ENCODE measurements at places on chromosomes 16 and 17.

DNA sequence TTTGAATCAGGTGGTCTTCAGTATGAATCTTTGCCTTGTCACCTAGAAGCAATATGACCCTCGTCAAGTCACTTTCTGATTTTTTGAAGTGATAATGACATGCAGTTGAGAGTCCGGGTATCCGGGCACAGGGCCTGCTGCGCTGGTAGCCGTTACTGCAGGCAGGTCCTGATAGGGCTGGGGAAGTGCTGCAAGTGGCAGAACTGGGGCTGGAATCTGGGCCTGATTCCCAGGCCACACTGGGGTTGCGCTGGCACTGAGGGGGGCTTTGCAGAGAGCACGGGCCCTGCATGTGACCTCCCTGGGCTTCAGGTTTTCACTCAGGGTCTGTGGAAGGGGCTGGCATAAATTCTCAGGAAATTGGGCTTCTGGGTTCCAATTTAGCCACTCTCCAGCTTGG is 3.0 kb downstream of the PPP4C start:
- H3K4me3 ChIP-seq, result no peak overlapping the region
- peaks cover 53% of the 10 kb centered on the region for H3K36me3 ChIP-seq
- H3K27ac ChIP-seq, result no peak overlapping the region
- no peak for DNase-seq
- peaks cover 4% of the 10 kb centered on the region for H3K4me1 ChIP-seq
- H3K27me3 ChIP-seq, result no peaks in the 10 kb centered on the region

GRCh38 chr17:75032720-75033280 is 14.0 kb downstream of the ATP5PD start:
- H3K4me3 ChIP-seq, result no peak overlapping the region
- no peak overlapping the region for H3K27ac ChIP-seq
- DNase-seq, result peak; percentile 18
- no peaks in the 10 kb centered on the region for H3K27me3 ChIP-seq

- peak; percentile 97 for DNase-seq
- peaks cover 55% of the 10 kb centered on the region for H3K4me1 ChIP-seq
- H3K36me3 ChIP-seq, result peaks cover 8% of the 10 kb centered on the region
- peak overlapping the region; percentile 77 for H3K27ac ChIP-seq
- H3K27me3 ChIP-seq, result no peaks in the 10 kb centered on the region
Measured at GRCh38 chr17:81037026-81037797, 2.3 kb downstream of the BAIAP2 start.

GRCh38 chr17:50308666-50309065 is 34.4 kb downstream of the TMEM92 start:
- no peaks in the 10 kb centered on the region for H3K4me1 ChIP-seq
- no peaks in the 10 kb centered on the region for H3K27me3 ChIP-seq
- no peak for DNase-seq
- H3K27ac ChIP-seq, result no peak overlapping the region

DNA sequence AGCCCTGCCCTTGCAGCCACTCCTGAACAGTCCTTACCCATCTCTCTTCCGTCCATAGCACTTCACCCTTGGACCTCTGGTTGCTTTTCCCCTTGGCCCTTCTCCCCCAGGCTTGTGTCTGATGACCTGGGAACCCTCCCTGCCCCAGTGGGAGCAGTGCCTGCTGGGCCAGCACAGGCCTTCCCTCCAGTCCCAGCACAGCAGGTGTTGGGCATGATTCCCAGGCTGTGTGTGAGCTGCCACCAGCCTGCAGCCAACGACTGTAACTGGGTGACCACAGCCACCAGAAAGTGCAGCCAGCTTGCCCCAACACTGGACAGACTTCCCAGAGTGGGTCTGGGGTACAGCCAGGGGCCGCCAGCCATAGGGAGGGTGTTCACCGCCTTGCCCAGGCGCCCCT is 30.0 kb downstream of the CRAMP1 start:
- peaks cover 2% of the 10 kb centered on the region for H3K4me1 ChIP-seq
- no peak overlapping the region for H3K4me3 ChIP-seq
- peaks cover 56% of the 10 kb centered on the region for H3K36me3 ChIP-seq
- H3K27me3 ChIP-seq, result no peaks in the 10 kb centered on the region
- H3K27ac ChIP-seq, result no peak overlapping the region

GRCh38 chr17:50758989-50759544 is 8.3 kb downstream of the ANKRD40CL start:
- H3K27me3 ChIP-seq, result no peaks in the 10 kb centered on the region
- peak; percentile 74 for DNase-seq
- H3K36me3 ChIP-seq, result peaks cover 3% of the 10 kb centered on the region
- no peak overlapping the region for H3K4me3 ChIP-seq

- peak overlapping the region; percentile 82 for H3K27ac ChIP-seq
- H3K4me1 ChIP-seq, result peaks cover 16% of the 10 kb centered on the region
- peak; percentile 62 for DNase-seq
- H3K4me3 ChIP-seq, result no peak overlapping the region
- no peaks in the 10 kb centered on the region for H3K27me3 ChIP-seq
Measured at GRCh38 chr16:68332411-68333121, 21.7 kb downstream of the PRMT7 start.

DNA sequence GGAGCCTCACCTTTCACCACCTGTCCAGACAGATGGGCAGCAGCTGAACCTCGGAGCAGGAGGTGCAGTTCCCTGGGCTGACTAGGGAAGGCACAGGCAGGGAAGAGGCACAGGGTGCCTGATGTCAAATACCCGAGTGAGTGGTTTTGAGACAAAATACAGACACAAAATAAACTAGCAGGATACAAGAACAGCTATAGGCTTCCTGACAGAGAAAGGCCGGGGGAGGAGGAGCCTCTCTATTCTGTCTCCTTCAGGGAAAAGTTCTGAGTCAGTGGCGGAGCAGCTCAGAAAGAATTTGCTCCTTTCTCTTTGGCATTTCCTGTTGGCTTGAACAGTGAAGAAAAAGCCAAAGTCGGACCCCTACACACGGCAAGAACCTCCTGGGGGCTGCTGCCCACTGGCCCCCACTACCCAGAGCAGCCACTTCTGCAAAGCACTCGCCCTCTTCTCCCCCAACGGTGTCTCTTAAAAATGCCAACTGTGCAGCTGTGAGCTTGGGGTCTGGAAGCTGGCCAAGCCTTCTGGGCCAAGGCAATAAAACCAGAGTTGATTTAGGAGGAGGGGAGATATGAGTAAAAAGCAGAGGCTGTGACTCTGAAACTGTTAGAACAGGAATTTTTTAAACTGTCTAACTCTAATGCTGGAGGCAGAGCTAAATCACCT is 14.4 kb upstream of the FAAP100 start:
- peak; percentile 60 for DNase-seq
- H3K27ac ChIP-seq, result peak overlapping the region; percentile 94
- peaks cover 36% of the 10 kb centered on the region for H3K4me1 ChIP-seq
- no peak overlapping the region for H3K4me3 ChIP-seq
- H3K36me3 ChIP-seq, result peaks cover 79% of the 10 kb centered on the region

DNA sequence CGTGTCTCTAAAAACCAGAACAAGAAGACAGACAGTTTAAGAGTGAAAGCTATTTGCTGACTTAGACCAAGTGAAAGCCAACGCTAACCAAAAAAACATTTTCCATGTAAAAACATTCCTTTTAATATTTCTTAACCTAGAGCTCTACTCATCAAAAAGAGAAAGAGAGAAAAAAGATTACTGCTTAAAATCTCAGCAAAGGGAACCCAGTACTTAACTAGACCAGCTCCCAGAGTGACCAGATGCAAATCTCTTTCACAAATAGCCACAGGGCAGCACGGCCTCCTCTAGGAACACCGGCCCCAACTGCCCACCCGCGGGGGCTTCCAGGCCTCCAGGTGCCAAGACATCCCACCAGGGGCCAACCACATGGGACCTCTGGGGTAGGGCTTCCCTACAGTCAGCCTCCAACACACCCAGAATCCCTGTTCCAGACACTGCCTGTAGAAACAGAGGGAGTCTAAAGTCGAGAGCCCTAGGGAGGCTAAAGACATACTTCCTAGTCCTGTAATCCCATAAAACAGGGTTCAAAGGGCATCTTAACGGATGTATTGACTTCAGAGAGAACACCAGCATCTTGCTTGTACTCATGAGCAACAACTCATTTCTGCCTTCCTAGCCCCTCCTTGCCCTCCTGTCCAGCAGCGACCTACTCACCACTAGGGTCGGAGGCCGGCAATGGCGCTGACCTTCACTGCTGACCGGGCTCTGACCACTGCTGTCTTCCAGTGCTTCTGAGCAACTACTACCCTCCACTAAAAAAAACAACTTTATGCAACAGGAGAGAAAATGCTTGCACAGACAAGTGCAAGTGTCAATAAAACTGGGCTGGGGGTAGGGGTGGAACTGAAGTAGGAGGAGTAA is 21.3 kb downstream of the ZCCHC14 start:
- H3K27me3 ChIP-seq, result no peaks in the 10 kb centered on the region
- H3K4me3 ChIP-seq, result no peak overlapping the region
- peaks cover 12% of the 10 kb centered on the region for H3K4me1 ChIP-seq
- DNase-seq, result no peak
- H3K27ac ChIP-seq, result no peak overlapping the region
- H3K36me3 ChIP-seq, result no peaks in the 10 kb centered on the region

GRCh38 chr16:54654429-54654828 is 276.2 kb upstream of the IRX5 start:
- H3K4me1 ChIP-seq, result peaks cover 6% of the 10 kb centered on the region
- no peak overlapping the region for H3K4me3 ChIP-seq
- no peak for DNase-seq

DNA sequence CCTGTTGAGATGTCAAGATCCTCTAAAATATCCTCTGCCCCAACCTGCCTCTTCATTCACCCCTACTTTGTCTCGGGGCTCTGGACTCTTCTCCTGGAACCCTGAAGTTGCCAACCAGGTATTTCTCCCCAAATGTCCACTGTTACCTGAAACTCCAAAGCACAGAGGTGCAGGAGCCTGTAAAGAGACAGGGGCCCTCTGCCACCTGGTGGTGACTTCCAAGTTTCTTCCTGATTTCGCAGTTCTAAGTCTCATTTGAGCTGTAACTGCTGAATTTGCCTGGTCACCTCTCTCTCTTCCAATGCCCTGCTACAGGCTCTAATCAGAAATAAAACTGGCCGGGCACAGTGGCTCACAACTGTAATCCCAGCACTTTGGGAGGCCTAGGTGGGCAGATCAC is 77.1 kb upstream of the RCVRN start:
- H3K27me3 ChIP-seq, result no peaks in the 10 kb centered on the region
- H3K4me1 ChIP-seq, result peaks cover 13% of the 10 kb centered on the region

GRCh38 chr17:237406-237955 is 56.0 kb upstream of the DOC2B start:
- no peak for DNase-seq
- no peaks in the 10 kb centered on the region for H3K36me3 ChIP-seq
- H3K4me3 ChIP-seq, result no peak overlapping the region

DNA sequence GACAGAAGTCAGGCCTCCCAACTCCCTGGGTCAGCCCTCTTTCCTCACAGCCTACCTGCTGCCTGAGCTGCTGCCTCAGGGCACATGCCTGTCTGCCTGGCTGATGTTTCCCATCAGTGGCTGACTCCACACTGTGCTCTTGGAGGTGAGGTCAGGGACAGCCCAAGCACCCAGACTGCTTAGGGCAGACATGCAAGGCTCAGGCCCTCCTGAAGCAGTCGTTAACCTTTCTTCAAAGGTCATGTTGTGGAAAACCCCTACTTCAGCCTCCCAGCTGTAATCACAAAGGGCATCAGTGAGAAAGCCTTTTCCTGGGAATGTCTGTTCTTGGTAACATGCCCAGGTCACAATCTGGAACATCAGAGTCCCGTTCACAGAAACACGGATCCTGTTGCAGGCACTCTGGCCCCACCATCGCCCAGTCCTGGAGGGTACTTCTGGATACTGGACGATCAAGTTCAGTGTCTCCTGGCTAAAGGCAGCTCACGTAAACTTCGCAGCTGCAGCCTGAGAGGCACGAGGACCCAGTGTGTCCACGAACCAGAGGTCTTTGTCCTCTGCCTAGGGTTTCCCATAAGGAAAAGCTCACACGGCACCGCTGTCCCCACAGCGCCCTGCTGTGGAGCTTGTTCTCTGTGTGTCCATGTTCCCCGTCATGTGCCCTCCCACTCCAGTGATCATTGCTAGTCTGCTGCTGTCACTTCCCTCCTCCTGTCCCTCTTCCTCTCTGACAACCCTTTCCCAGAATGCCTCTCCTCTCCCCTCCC is 54.9 kb downstream of the GNAO1 start:
- H3K36me3 ChIP-seq, result no peaks in the 10 kb centered on the region
- H3K27ac ChIP-seq, result peak overlapping the region; percentile 45
- DNase-seq, result peak; percentile 96
- H3K4me3 ChIP-seq, result no peak overlapping the region
- no peaks in the 10 kb centered on the region for H3K27me3 ChIP-seq

DNA sequence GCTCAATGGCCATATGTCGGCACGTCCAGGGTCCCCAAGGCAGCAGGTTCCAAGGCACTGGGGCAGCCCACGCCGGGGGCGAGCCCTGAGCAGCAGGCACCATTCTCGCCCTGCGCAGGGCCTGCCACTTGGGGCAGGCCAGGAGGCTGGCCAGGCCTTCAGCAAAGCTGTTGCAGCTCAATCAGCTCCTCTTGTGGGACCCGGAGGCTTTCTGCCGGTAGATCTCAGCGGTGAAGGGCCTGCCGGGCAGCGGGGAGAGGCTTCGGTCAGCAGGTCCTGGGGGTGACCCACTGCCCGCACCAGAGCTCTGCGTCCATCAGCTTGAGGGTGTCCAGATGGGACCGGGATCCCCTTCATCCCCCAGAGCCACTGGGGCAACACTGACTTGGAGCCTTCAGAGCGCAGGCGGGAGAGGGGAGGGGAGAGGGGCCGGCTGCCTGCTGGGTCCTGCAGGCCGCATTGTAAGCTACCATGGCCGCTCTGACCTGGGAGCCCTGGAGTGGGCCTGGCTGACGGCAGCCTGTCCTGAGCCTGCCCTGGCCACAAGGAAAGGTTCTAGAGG is 9.5 kb upstream of the RASD1 start:
- H3K27ac ChIP-seq, result no peak overlapping the region
- no peaks in the 10 kb centered on the region for H3K4me1 ChIP-seq
- H3K36me3 ChIP-seq, result no peaks in the 10 kb centered on the region
- H3K4me3 ChIP-seq, result no peak overlapping the region

DNA sequence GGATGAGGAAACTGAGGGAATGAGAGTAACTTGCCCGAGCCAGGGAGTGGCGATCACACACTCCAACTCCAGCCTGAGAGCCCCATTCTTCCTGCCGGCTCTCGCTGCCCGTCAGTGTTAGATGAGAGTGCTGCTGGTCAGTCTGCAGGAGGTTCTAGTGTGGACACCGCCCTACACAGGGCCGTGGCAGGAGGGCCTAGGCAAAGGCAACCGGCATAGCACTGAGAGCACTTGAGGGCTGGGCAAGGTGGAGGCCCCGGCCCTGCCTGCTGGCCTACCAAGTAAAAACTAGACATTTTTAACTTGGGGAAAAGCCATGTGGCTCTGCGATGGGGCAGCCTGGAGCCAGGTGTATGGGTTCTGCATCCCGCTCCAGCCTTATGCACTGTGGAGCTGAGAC is 354.8 kb downstream of the SEC14L1 start:
- H3K27me3 ChIP-seq, result no peaks in the 10 kb centered on the region
- H3K4me3 ChIP-seq, result no peak overlapping the region
- DNase-seq, result no peak

- H3K27ac ChIP-seq, result no peak overlapping the region
- no peaks in the 10 kb centered on the region for H3K36me3 ChIP-seq
- no peak for DNase-seq
- H3K4me1 ChIP-seq, result peaks cover 15% of the 10 kb centered on the region
- no peaks in the 10 kb centered on the region for H3K27me3 ChIP-seq
- H3K4me3 ChIP-seq, result no peak overlapping the region
Measured at GRCh38 chr17:17514361-17514992, 18.3 kb upstream of the RASD1 start.

GRCh38 chr17:55266051-55266957 is 1.5 kb downstream of the HLF start:
- no peak overlapping the region for H3K27ac ChIP-seq
- H3K27me3 ChIP-seq, result peaks cover 43% of the 10 kb centered on the region
- no peak for DNase-seq
- H3K36me3 ChIP-seq, result no peaks in the 10 kb centered on the region
- peaks cover 6% of the 10 kb centered on the region for H3K4me1 ChIP-seq
- H3K4me3 ChIP-seq, result no peak overlapping the region

Data from trophoblast cell (in vitro differentiated cells and primary cell).